ENCODE measurements at places on chromosomes 4 and X.

- peak; percentile 75 for DNase-seq
These were observed 103.8 kb downstream of the EFNB1 start for GRCh38 chrX:68932611-68933010.

- DNase-seq, result no peak
These were observed 49.5 kb upstream of the ATP6AP2 start for GRCh38 chrX:40531056-40531826.

- DNase-seq, result no peak
These were observed 1459.8 kb downstream of the RAPGEF2 start for GRCh38 chr4:160562661-160563060.

DNA sequence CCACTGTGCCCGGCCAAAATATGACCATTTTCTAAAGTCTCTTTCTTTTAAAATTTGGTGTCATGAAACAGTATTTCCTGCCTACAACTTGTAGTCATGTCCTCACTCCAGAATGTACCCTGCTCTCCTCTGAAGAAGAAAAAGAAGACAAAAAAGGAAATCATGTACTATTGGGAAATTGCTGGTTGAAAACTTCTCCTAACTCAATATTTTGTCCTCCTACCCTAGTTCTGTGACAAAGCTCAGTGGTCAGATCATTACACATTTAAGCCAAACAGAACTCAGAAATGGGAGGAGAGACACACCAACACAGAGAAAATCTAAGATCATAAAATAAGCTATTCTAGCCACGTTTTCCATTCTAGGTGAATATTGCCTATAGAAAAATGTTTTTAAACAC lies 127.7 kb downstream of the IRF2 start:
- DNase-seq, result no peak

GRCh38 chr4:139443661-139444060 lies 10.3 kb upstream of the RAB33B start:
- DNase-seq, result no peak

GRCh38 chr4:178347111-178347510 lies 904.9 kb upstream of the AGA start:
- no peak for DNase-seq

GRCh38 chrX:106791495-106791894 lies 11.0 kb upstream of the TBC1D8B start:
- DNase-seq, result peak; percentile 2

- no peak for DNase-seq
These were observed 295.3 kb downstream of the ARHGAP10 start for GRCh38 chr4:148027201-148027600.

GRCh38 chr4:7828793-7829301 lies 110.8 kb downstream of the AFAP1 start:
- peak; percentile 57 for DNase-seq

GRCh38 chrX:97471071-97471470 lies 587.4 kb downstream of the RPA4 start:
- no peak for DNase-seq

GRCh38 chrX:23008431-23009099 lies 8.8 kb downstream of the DDX53 start:
- peak; percentile 12 for DNase-seq

DNA sequence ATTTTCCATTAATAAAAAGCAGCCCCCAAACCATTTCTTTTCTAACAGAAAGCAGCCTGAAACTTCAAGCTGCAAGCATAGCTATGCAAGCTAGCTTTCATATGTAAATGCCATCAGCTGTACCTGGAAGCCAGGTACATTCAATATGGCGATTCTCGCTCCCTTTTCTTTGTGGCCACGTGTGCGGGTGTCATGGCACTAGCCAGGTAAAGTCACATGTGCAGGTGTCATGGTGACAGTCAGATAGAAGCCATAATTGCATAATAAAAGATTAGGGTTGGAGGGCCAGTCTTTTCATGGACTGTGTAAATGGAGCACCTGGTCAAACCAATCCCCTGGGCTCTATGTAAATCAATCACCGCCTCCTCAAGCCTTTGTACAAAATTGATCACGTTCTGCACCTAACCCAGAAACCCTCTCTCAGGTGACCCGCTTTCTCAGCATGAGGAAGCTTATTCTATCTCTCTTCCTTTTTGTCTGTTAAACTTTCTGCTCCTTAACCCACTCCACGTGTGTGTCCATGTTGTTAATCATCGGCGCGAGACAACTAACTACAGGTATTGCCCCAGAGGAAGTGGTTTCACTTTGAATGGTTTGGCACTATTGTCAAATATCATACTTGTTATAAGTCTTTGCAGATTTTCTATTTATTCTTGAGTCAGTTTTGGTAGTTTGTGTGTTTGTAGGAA lies 18.0 kb upstream of the RHOXF2 start:
- DNase-seq, result no peak

DNA sequence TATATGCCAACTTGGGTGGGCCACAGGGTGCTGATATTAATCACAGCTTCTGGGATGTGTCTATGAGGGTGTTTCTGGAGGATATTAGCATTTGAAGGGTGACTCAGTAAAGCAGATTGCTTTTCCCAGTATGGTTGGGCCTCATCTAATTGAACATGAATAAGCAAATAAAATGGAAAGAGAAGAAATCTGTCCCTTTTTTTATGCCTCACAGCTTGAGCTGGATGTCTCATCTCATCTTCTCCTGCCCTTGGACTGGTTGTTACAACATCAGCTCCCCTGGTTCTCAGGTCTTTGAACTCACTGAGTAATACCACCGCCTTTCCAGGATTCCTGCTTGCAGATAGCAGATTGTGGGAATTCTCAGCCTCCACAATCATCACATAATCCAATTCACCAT lies 1149.2 kb downstream of the PCDH18 start:
- no peak for DNase-seq

- DNase-seq, result peak; percentile 58
These were observed 23.4 kb downstream of the CCNI start for GRCh38 chr4:77052352-77052751.

GRCh38 chr4:62057031-62057430 lies 856.9 kb downstream of the ADGRL3 start:
- DNase-seq, result no peak

GRCh38 chr4:675980-676870 lies 1.9 kb downstream of the MYL5 start:
- DNase-seq, result no peak

DNA sequence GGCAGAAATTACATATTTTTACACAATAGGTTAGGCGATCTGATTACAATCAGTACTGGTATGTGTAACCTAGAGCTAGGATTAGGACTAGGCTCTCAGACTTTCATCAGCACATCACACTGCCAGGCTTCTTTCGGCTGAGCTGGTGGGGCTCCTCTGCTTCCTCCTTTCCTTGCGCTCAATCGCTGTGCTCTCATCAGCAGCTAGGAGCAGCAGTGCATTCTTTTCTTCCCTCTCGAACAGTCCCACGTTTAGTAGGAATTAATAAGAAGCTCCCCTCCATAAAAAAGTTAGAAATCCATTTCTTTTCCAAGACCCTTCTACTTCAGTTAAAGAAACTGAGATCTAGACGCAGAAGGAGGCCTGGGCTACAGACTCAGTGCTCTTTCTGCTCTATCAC lies 350.4 kb downstream of the SPRY1 start:
- DNase-seq, result no peak

DNA sequence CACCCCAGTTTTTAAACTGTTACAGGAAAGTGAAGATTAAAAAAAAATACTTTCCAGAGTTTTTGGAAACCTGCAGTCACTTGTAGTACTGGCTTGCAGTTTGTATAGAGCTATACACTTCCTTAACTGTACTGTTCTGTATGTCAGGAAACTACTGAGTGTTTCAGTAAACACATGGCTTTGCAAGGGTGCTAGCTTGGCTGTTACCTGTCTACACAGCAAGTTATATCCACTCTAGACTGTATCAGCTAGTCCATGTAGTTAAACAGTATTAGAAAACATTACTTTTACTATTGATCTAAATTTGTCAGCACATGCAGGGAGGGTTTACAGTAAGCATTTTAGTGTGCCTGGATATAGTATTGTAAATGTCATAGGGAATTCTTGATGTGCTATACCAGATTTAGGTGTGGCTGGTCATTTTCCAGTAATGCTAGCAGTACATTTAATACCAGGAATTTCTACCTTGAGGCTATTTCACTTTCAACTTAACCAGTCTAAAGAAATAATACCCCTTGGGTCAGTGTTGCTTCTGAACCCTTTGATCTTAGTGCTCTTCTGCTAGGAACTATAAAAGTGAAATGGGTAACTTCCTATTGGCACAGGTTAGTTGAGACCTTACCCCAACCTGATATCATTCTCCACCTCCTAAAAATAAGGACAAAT lies 192.3 kb upstream of the ANKRD50 start:
- DNase-seq, result peak; percentile 37

DNA sequence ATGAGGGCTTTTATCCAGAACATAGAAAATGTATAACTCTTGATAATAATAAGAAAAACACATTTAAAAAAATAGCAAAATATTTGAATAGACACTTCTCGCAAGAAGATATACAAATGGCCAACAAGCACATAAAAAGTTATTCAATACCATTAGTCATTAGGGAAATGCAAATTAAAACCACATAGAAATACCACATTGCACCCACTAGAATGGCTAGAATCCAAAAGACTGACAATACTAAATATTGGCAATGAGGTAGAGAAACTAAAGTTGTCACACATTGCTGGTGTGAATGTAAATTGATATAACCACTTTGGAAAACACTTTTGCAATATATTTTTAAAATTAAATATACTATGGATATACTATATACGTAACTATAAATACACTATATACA lies 754.3 kb upstream of the MAGEB2 start:
- no peak for DNase-seq

DNA sequence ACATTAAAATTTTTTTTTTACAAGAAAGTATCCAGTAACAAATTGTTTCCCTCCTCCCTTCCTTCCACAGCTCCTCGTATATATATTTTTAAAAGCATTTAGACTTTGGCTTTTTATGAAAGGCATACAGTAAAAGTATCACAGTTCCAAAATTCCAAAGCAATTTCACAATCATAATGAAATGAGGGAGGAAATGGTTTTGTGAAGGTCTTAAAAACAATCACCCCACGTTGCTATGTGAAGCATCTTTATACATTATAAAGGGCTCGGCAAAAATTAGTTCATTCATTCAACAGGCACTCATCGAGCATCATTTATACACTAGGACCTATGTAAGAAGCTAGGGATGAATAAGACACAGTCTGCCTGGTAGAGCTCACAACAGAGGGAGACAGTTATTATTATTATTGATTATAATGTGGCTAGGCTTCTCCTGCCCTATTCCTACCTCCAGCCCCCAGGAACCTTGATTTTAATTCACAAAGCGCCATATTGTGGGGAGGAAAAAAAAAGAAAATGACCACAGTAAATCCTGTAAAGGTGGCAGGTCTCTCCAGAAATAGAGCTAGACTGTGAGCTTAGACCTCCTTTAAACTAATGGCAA lies 239.9 kb downstream of the MAML3 start:
- no peak for DNase-seq

- DNase-seq, result no peak
These were observed at the start of gene SLITRK4 for GRCh38 chrX:143635915-143636314. Gene SLITRK4 (minus strand): TSS chrX:143636101. CDS start chrX:143631108, 4,993 bp downstream.

DNA sequence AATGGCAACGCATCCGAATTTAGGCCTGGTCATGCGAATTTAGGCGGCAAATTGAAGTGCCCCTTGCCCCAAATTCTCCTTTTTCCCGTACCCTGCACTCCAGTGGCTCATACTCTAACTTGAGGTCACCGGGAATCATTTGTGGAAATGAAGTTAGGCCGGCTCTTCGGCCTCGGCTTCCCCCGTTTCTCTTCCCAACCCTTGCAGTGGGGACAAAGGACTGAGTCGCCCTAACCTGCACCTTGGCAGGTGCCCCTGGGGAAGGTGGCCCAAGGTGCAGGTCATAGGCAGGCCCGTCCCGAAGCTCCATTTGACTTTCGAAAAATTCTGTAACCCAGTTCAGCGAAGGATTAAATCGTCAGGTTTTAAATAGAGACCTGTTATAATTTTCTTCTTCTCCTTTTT lies 811 bp downstream of the SRD5A3 start:
- DNase-seq, result no peak

Data from endothelial cell of umbilical vein (primary cell).